CD4-positive, alpha-beta memory T cell (primary cell): ENCODE measurements at places on chromosomes 3 and 15. TPM values are rescaled to one million over a fixed set of nuclear protein-coding genes. Genes with fewer than 3 reads are reported as not detected.

MOBP gene
- total RNA-seq: not detected

- no peak for DNase-seq
Observed at GRCh38 chr3:158847452-158847821, 45.6 kb downstream of the MFSD1 start.

DNA sequence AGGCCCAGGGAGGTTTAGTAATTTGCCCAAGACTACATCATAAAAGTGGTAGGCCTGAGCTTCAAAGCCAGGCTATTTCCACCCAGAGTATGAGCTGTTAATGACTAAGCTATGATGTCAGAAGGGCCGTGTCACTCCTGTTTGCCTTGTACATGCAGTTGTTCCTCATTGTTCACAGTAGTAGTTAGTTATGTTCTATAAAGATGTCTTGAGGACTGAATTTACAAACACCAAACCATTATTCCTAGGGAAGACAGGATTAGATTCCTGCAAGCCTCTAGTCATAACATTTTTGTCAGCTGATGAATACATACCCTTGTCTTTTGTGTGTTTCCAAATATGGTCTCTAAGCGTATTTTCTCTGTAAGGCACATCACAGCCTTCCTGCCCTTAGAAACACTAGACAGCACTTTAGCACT, 20.9 kb upstream of the LARS2 start:
- DNase-seq: no peak

PEX11A gene
- total RNA-seq: 3.0 TPM

GRCh38 chr3:38576131-38576525, 73.4 kb downstream of the SCN5A start:
- no peak for DNase-seq

DNA sequence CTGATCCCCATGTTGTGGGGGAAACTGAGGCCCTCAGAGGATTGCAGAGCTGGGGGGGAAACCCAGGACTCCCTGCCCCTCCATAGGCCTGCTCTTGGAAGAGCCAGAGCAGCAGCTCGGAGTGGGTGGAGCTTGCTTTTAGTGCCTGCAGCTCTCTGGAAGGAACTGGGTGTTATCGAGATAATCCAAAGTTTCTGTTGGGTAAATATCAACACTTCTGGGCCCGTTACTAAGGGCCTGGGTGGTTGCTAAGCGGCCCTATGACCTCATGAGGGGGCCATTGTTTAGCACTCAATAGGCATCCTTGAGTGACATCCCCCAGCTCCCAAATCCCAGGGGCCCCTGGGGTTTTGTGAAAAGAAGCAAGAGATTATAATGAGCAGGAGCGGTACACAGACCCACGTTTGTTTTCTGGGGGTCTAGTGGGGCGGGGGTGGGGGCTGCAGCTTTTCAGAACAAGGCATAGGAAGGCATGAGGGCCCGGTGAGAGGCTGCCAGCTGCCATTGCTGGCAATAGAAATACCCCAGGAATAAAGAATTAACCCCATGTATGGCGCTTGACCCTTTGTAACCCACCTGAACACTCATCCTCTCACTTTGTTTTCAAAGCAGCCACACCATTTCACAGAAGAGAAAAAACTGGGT, 48.3 kb upstream of the ATP2B2 start:
- DNase-seq: no peak

DNA sequence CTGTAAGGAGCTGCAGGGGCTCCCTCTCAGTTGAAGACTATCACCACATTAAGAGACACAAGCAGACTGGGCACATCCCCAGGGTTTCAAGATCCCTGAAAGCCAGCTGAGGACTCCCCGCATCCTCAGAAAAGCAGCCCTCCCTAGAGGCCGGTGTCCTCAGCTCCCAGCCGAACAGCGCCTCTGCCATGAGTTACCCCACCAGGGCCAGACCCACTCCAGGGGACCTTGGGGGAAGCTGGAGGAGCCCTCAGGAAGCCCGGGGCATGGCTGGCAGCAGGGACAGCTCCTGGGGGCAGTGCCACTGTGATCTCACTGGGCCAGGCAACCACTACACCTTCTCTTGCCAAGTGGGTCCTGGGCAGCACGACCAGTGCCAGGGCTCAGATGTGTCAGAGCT, 8.1 kb downstream of the KLF15 start:
- DNase-seq: no peak

GRCh38 chr3:66472313-66473134, 28.3 kb downstream of the LRIG1 start:
- DNase-seq: no peak

DNA sequence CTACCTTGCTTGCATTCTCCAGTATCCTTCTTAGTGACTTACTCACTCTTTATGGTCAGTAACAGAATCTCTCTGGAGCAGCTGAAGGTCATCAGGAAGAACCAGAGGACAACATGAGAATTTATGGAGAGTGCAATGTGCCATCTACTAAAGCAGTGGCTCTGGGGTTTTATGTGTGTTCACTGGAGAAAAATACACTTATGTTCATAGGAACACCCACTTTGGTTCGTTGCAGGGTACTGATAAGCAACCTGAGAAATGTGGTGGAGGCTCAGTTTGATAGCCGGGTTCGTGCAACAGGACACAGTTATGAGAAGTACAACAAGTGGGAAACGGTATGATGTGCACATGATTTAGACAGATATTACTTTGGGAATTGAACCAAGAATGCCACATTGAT, 12.8 kb downstream of the CPB1 start:
- no peak for DNase-seq

DNA sequence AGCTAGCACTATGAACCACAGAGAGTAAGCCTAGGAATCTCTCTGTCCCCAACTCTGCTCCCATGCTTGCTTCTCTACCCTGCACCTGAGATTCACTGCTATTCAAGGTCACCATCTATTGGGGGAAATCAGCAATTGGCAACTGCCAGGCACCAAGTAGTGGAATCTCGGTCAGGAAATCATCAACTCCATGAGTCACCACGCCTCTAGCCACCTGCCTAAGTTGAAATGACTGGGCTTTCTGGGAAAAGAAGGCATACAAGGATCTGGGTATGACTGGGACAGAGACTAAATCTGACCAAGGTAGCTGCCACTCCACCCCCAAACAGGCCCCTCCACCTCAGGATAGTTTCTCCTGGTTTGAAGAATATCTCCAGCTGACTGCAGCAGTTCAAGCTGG, 464.1 kb upstream of the CBLB start:
- peak; percentile 23 for DNase-seq

GRCh38 chr3:23044463-23044862, 158.7 kb upstream of the UBE2E2 start:
- no peak for DNase-seq

DNA sequence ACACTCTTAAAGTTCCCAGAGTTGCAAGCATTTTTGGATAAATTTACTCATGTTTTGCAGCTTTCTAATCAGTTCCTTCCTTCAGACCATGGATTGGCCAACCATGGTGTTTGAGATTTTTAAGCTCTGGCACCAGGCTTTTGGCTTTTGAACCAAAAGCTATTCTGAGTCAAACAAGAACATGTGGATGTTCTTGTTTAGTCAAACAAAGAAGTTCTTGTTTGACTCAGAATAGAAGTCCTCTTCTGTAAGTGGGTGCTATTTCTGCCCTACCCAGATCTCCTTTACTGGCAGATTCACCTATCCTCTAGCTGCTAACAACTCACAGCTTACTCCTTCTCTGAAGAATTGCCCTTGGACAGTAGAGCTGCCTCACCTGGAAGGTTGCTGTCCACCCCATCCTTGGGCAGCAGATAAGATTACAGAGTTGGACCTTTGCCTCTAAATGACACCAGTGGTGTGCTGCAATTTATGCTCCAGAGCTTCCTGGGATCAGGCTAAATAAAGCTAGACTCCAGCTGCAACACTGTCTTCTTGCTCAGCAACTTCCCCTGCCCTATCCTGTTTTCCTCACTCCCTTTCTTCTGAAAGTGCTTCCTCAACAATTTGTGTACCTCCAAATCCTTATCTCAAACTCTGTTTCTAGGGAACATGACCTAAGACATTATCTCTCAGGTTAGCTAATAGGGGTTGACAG, 65.6 kb downstream of the COL6A6 start:
- no peak for DNase-seq

DNA sequence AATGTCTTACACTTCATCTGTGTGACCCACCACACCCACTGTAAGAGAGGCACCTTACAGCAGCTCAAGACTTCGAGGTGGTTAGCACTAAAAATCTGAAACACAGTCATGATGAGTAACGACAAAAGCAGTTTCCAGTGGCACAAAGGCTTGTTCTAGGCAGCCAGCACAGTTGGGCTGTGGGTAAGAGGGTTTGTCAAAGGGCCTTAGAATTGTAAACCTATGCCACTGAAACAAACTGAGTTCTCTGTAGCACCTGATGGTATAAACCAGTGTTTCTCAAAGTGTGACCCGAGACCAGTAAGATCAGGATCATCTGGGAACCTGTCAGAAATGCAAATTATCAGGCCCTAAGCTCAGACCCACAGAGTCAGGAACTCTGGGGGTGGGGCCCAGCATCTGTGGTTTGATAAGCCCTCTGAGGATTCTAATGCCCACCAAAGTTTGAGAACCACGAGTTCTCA, 36.5 kb downstream of the DAPK2 start:
- peak; percentile 46 for DNase-seq

DNA sequence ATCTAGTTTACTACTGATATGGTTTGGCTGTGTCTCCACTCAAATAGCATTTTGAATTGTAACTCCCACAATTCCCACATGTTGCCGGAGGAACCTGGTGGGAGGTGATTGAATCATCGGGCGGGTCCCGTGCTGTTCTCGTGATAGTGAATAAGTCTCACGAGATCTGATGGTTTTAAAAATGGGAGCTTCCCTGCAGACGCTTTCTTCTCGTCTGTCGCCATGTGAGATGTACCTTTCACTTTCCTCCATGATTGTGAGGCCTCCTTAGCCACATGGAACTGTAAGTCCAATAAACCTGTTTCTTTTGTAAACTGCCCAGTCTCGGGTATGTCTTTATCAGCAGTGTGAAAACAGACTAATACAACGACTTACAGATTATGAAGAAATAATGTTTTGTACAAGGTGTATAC, 35.6 kb upstream of the PYDC2 start:
- DNase-seq: no peak

GRCh38 chr15:74835312-74835823, 7.6 kb downstream of the ULK3 start:
- no peak for DNase-seq

GRCh38 chr3:181717549-181718171, 5.9 kb downstream of the SOX2 start:
- DNase-seq: no peak

DNA sequence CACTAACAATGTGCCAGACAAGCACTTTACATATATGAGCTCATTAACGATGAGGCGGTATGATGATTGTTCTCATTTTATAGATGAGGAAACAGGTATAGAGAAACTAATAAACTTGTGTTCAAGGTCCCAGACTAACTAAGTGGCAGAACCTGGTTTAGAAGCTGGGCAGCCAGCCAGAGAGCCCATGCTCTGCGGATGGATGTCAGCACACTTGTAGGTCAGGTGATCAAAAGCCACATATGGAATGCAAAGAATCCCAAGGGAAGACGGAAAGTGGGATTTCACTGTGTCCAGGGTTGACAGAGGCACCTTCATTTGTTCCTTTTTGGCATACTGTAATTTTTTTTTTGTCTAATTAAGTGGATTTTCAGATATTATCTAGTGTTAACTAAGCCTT, 103.7 kb downstream of the EFL1 start:
- DNase-seq: no peak

DNA sequence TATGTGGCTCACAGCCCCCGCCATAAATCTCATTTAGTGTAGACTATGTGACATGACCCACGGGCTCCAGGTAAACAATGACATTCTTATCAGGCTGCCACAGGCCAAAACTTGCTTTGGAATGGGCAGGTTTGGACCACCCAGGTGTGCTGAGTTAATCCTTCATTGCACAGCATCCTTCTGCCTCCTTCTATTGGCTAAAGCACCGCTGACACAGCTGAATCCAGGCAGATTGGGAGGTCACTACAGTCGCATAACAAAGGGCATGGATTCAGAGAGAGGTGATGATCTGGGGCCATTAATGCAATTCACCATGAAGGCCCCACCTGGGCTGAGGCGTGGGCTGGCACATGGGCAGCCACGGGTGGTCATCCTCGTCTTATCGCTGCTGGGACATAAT, 47.8 kb upstream of the GALNT15 start:
- no peak for DNase-seq

DNA sequence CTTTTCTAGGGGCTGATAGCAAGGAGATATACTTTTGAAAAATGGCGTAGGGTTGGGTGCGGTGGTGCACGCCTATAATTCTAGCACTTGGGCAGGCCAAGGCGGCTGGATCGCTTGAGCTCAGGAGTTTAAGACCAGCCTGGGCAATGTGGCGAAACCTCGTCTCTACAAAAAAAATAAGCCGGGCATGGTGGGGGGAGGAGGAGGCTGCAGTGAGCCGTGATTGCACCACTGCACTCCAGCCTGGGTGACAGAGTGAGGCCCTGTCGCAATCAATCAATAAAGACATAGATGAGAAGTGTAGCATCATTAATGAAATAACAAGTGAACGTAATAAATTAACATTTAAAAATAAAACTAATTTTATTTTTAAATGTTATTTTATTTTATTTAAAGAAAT, 134.6 kb downstream of the SLCO3A1 start:
- DNase-seq: no peak

LRRC58 gene
- 23.0 TPM for total RNA-seq

RARB gene
- not detected for total RNA-seq

GRCh38 chr3:146067048-146067447, 93.9 kb downstream of the PLOD2 start:
- DNase-seq: no peak

- no peak for DNase-seq
Observed at GRCh38 chr3:42851228-42851834, 24.3 kb downstream of the CYP8B1 start.

DNA sequence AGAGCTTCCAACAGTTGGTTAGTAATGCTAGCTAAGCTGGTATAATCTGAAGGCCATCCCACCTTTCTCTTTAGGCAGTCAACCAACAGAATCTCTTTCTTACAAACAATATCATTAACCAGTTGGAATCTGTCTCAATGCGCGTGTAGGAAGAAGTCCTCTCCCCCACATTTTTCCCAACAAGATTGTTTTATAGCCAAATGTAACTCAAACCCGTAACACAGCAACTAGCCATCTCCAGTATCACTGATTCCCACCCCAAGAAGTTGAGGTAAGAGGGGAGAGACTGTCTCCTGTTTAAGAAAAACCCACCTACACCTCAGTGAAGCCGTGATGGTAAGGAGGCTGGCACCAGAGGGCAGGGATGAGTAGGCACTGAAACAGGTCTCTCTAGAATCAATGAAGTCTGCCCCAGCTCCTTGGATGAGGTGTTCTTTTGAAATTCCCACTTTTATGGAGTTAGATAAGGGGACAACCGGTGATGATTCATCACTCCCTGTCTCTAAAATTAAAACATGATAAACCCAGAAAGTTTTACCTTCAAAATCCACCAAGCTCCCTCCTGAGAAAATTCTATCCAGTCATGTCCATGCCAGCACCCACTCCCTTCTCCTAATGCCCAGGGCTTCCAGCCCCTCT, 30.9 kb downstream of the CDC25A start:
- no peak for DNase-seq

FANCD2 gene
- total RNA-seq: 28.1 TPM

ACTC1 gene
- total RNA-seq: not detected

GRCh38 chr15:65287520-65287855, 805 bp upstream of the PARP16 start:
- no peak for DNase-seq

RAD51 gene
- total RNA-seq: 1.7 TPM

- DNase-seq: no peak
Observed at GRCh38 chr3:46381625-46382024, 10.9 kb downstream of the CCR5 start.

B4GALT4 gene
- 15.9 TPM for total RNA-seq

- no peak for DNase-seq
Observed at GRCh38 chr3:13932578-13933295, 52.9 kb upstream of the WNT7A start.
